ENCODE measurements at places on chromosomes 3 and 15.

GRCh38 chr15:65638681-65639089 is 16.9 kb downstream of the SLC24A1 start:
- peak; percentile 71 for DNase-seq

DNA sequence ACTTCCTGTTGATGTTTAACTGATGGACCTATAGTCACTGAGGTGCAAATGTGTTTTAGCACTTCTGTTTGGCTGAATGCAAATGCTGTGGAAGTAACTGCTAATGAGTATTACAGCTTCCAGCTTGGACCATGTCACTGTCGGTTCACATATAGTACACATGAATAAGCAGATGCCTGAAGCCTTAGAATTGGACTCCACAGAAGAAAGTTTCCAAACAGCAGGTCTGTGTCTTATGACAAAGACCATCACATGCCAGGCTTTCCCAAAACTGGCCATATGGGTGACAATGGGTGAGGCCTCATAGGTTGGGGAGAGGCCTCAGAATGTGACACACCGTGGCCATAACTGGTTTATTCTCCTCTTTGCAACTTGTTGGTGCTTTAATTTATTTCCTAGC is 241.8 kb downstream of the WNT5A start:
- no peak for DNase-seq

DNA sequence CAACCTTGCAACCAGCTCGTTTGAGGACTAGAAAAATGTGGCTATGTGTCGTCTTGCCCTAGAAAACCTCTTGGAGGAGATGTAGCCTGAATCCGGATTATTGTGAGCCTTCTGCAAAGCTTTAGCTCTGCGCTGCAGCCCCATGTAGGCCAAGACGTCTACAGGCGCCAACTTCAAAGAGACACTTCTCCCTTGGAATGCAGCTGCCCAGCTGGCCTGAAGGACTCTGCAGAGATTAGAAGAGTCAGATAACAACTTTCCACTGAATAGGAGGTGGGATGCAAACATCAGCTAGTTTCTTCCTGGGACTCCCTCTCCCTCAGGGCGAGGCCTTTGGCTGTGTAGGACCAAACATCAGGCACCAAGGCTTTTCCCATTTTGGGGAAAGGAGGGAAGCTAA is 356.5 kb upstream of the IL12A start:
- DNase-seq = no peak

DNA sequence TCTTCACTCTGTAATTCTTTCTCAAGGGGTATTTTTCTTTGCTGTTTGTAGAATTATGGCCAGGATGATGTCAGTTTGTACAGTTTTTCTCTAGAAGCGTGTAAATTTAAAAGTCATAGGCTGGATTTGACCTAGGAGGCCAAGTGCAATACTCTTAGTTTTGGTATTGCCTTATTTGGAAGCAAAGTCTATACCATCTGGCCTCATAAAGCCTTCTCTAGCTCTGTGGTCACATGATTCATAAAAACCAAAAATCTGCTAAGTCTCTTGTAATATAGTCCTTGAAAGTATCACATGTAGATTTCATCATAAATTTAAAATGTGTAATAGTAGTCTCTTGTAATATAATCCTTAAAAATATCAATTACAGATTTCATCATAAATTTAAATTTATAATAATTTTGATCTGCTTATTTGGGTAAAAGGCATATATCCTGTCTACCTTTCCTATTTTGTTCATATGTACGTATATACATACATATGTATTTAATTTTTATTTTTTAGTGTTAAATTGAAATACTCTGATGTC is 25.6 kb downstream of the TEX9 start:
- peak; percentile 87 for DNase-seq

DNA sequence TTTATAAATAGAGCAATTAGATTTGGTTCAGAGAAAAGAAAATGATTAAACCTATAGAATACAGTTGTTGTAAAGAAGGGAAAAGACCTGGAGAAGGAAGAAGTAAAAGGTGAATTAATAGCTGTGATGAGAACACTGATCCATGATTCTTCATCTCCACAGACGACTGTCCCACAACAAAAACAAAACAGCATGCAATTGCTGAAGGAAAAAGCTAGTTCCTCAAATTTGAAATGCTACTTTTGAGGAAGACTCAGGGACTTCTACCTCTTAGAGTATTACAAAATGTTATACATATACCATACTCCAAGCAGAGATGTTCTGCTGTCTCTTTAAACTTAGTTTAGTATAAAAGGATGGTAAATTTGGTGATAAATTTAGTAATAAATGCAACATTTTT is 21.5 kb downstream of the ALCAM start:
- peak; percentile 46 for DNase-seq

Data from MV-4-11 (cell line).